ENCODE measurements at places on chromosomes 2 and 18.

GRCh38 chr2:236916181-236916580, 169.5 kb upstream of the COPS8 start:
- DNase-seq = no peak

GRCh38 chr2:127108090-127108523, 1.2 kb upstream of the BIN1 start:
- DNase-seq = peak; percentile 37

- DNase-seq = no peak
Observed at GRCh38 chr2:123808243-123808642, 216.8 kb upstream of the CNTNAP5 start.

- no peak for DNase-seq
Observed at GRCh38 chr2:123453772-123454171, 571.3 kb upstream of the CNTNAP5 start.

Measured in breast epithelium (tissue), 4 donors.